Ureter (tissue), 1 donor: ENCODE measurements at places on chromosomes 5 and 9. TPM values are rescaled to one million over a fixed set of nuclear protein-coding genes. Genes with fewer than 3 reads are reported as not detected.

The C9orf50 gene
- total RNA-seq, result not detected

GRCh38 chr9:108021096-108021710 is 531.6 kb upstream of the KLF4 start:
- DNase-seq, result no peak

- DNase-seq, result no peak
Measured at GRCh38 chr5:19140276-19140675, 847.7 kb downstream of the CDH18 start.

- no peak for DNase-seq
Measured at GRCh38 chr5:90519081-90519480, 10.3 kb downstream of the LYSMD3 start.

GRCh38 chr5:143244990-143245389 is 158.5 kb downstream of the NR3C1 start:
- DNase-seq, result no peak
